K562 (cell line): ENCODE measurements at places on chromosomes 7 and 10.

- H3K27me3 ChIP-seq, result peaks cover 32% of the 10 kb centered on the region
- H3K36me3 ChIP-seq, result no peaks in the 10 kb centered on the region
- DNase-seq, result no peak
- H3K4me3 ChIP-seq, result no peak overlapping the region
- no peak overlapping the region for H3K27ac ChIP-seq
These were observed 161.6 kb upstream of the MKLN1 start for GRCh38 chr7:131166066-131166465.

- DNase-seq, result no peak
- no peak overlapping the region for H3K4me3 ChIP-seq
- no peaks in the 10 kb centered on the region for H3K4me1 ChIP-seq
- no peak overlapping the region for H3K27ac ChIP-seq
- H3K27me3 ChIP-seq, result no peaks in the 10 kb centered on the region
These were observed 148.8 kb upstream of the VWC2 start for GRCh38 chr7:49624611-49625010.

- no peak overlapping the region for H3K27ac ChIP-seq
- no peak overlapping the region for H3K4me3 ChIP-seq
- peaks cover 4% of the 10 kb centered on the region for H3K27me3 ChIP-seq
- no peaks in the 10 kb centered on the region for H3K4me1 ChIP-seq
These were observed 21.2 kb upstream of the SLC35G1 start for GRCh38 chr10:93872375-93873158.

- H3K4me3 ChIP-seq, result no peak overlapping the region
- H3K36me3 ChIP-seq, result no peaks in the 10 kb centered on the region
- no peaks in the 10 kb centered on the region for H3K4me1 ChIP-seq
- H3K27ac ChIP-seq, result no peak overlapping the region
- DNase-seq, result no peak
These were observed 317.7 kb downstream of the GLRX3 start for GRCh38 chr10:130453721-130454542.

DNA sequence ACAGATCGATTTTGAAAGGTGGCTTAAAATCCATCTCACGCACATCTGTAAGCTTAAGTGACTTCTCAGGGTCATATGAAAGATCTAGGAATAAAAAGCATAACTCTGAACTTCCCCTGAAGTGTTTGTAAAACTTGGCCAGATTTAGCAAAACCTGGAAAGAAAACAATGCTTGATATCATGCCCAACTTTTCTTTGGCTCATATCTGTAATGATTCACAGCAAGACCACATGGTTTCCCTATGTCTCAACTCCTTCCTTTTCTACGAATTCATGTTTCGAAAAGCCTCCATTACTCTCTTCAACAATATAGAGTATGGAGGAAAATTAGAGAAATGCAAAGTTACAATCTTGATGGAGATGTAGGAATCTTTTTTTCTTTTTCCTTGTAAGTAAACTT, 20.1 kb upstream of the CABCOCO1 start:
- no peak for DNase-seq
- no peak overlapping the region for H3K27ac ChIP-seq
- no peaks in the 10 kb centered on the region for H3K36me3 ChIP-seq
- no peaks in the 10 kb centered on the region for H3K4me1 ChIP-seq
- H3K27me3 ChIP-seq, result no peaks in the 10 kb centered on the region; the same call in 2 of the 3 replicates

- DNase-seq, result no peak
- H3K4me1 ChIP-seq, result no peaks in the 10 kb centered on the region
- H3K27ac ChIP-seq, result no peak overlapping the region
These were observed 25.9 kb downstream of the DGKI start for GRCh38 chr7:137820677-137821420.
